T-helper 2 cell treated with Interferon-gamma antibody and Interleukin-4, amounts not matched to agents 5 μg/mL and 100 μg/mL, for 36 hours (primary cell): ENCODE measurements at places on chromosomes 2 and 18.

- H3K36me3 ChIP-seq: no peaks in the 10 kb centered on the region
- no peak overlapping the region for H3K27ac ChIP-seq
- H3K27me3 ChIP-seq: no peaks in the 10 kb centered on the region
- DNase-seq: no peak
- no peaks in the 10 kb centered on the region for H3K4me1 ChIP-seq
- H3K4me3 ChIP-seq: no peak overlapping the region
These were observed 40.4 kb upstream of the TTC32 start for GRCh38 chr2:19942199-19942598.

DNA sequence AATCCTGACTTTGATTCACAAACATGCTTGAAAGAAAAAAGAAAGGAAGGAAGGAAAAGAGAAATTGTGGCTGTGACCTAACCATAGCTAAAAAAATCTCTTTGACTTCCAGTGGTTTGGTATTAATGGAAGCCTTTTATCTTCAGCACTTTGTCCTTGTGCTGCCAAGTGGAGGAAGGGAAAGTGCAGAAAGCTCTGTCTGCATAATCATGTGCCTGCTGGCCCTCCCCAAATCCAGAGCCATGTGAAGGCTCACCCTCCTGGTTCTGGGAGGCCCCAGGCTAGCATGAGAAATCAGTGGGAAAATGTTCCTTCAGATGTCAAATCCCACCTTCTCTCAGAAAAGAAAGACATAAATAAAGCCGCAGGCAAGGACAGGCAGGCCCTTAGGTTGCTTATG lies 48.3 kb upstream of the BMPR2 start:
- no peak for DNase-seq
- H3K36me3 ChIP-seq: peaks cover 1% of the 10 kb centered on the region
- no peak overlapping the region for H3K27ac ChIP-seq
- H3K27me3 ChIP-seq: no peaks in the 10 kb centered on the region
- no peak overlapping the region for H3K4me3 ChIP-seq
- peaks cover 2% of the 10 kb centered on the region for H3K4me1 ChIP-seq

- no peak for DNase-seq
- no peaks in the 10 kb centered on the region for H3K36me3 ChIP-seq
- no peak overlapping the region for H3K4me3 ChIP-seq
- H3K27me3 ChIP-seq: no peaks in the 10 kb centered on the region
These were observed 44.8 kb downstream of the CDH2 start for GRCh38 chr18:28132084-28132483.

DNA sequence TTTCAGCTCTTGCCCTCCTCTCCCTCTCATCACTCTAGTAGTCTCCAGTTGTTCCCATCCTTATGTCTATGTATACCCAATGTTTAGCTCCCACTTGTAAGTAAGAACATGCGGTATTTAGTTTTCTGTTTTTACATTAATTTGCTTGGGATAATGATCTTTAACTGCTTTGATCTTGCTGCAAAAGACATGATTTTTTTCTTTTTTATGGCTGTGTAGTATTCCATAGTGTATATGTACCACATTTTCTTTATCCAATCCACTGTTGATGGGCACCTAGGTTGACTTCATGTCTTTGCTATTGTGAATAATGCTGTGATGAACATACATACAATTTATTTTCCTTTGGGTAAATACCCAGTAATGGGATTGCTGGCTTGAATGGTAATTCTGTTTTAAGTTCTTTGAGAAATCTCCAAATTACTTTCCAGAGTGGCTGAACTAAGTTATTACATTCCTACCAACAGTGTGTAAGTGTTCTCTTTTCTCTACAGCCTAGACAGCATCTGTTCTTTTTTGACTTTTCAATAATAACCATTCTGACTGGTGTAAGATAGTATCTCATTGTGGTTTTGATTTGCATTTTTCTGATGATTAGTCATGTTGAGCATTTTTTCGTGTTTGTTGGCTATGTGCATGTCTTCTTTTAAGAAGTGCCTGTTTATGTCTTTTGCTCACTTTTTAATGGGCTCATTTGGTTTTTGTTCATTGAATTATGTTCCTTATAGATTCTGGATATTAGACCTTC lies 179.6 kb upstream of the SLC39A10 start:
- peak overlapping the region; percentile 67 for H3K27ac ChIP-seq
- H3K4me3 ChIP-seq: peak overlapping the region; percentile 16
- no peaks in the 10 kb centered on the region for H3K27me3 ChIP-seq
- peaks cover 53% of the 10 kb centered on the region for H3K4me1 ChIP-seq
- DNase-seq: no peak

DNA sequence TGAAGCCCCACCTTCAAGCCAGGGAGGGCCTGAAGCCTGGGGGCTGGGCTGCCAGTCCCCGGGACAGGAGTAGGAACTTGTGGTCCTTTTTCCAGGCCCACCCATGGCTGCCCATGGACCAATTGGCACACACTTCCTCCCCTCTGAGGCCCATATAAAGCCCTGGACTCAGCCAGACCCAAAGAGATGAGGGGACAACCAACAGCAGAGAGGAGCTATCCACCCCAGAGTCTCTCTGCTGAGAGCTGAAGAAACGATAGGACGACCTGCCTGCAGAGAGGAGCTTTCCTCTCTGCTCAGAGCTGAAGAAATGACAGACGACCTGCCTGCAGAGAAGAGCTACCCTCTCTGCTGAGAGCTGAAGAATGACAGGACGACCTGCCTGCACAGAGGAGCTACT lies 43.8 kb upstream of the PEX13 start:
- DNase-seq: no peak
- no peak overlapping the region for H3K4me3 ChIP-seq
- H3K4me1 ChIP-seq: peaks cover 18% of the 10 kb centered on the region
- no peaks in the 10 kb centered on the region for H3K27me3 ChIP-seq
- no peaks in the 10 kb centered on the region for H3K36me3 ChIP-seq

- no peak overlapping the region for H3K4me3 ChIP-seq
- H3K27ac ChIP-seq: no peak overlapping the region
- H3K36me3 ChIP-seq: peaks cover 16% of the 10 kb centered on the region
- no peak for DNase-seq
These were observed 135.6 kb downstream of the RBMS1 start for GRCh38 chr2:160358046-160358445.

- DNase-seq: no peak
- no peaks in the 10 kb centered on the region for H3K36me3 ChIP-seq
These were observed 188.4 kb downstream of the CCDC85A start for GRCh38 chr2:56372071-56372656.

- no peak overlapping the region for H3K4me3 ChIP-seq
- no peaks in the 10 kb centered on the region for H3K36me3 ChIP-seq
- H3K27ac ChIP-seq: no peak overlapping the region
- no peaks in the 10 kb centered on the region for H3K4me1 ChIP-seq
- H3K27me3 ChIP-seq: no peaks in the 10 kb centered on the region
These were observed 141.7 kb upstream of the ATP5MC3 start for GRCh38 chr2:175323162-175323561.

- no peak for DNase-seq
- no peaks in the 10 kb centered on the region for H3K36me3 ChIP-seq
- H3K27ac ChIP-seq: no peak overlapping the region
- H3K4me1 ChIP-seq: no peaks in the 10 kb centered on the region
These were observed 144.4 kb upstream of the PIEZO2 start for GRCh38 chr18:11293794-11294193.

GRCh38 chr18:79576686-79577351 lies 102.8 kb upstream of the CTDP1 start:
- no peaks in the 10 kb centered on the region for H3K27me3 ChIP-seq
- peaks cover 6% of the 10 kb centered on the region for H3K4me1 ChIP-seq
- H3K27ac ChIP-seq: no peak overlapping the region
- peaks cover 9% of the 10 kb centered on the region for H3K36me3 ChIP-seq

DNA sequence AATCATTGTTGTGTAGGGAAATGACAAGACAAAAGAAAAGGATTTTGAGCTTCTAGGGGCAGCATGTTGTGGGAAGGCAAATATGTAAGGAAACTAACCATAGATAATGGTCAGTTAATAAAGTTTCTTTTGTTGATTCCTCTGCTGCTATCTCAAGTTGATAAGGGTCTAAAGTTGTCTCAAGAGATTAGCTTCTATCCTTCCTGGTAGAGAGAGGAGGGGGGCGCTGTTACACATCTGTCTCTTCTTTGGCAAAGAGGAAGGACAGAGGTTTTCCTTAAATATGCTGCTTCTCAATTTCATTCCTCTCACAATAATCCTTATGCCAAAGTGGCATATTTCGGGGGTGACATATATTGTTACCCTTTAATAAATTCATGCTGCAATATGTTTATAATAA lies 944.0 kb downstream of the DPP10 start:
- H3K4me3 ChIP-seq: no peak overlapping the region
- no peak overlapping the region for H3K27ac ChIP-seq
- H3K4me1 ChIP-seq: no peaks in the 10 kb centered on the region
- DNase-seq: no peak
- H3K36me3 ChIP-seq: no peaks in the 10 kb centered on the region
- H3K27me3 ChIP-seq: no peaks in the 10 kb centered on the region

- DNase-seq: no peak
- H3K27me3 ChIP-seq: peaks cover 14% of the 10 kb centered on the region
- no peak overlapping the region for H3K4me3 ChIP-seq
- H3K36me3 ChIP-seq: peaks cover 11% of the 10 kb centered on the region
- H3K27ac ChIP-seq: no peak overlapping the region
These were observed 500.9 kb downstream of the RNF144A start for GRCh38 chr2:7417845-7418742.

DNA sequence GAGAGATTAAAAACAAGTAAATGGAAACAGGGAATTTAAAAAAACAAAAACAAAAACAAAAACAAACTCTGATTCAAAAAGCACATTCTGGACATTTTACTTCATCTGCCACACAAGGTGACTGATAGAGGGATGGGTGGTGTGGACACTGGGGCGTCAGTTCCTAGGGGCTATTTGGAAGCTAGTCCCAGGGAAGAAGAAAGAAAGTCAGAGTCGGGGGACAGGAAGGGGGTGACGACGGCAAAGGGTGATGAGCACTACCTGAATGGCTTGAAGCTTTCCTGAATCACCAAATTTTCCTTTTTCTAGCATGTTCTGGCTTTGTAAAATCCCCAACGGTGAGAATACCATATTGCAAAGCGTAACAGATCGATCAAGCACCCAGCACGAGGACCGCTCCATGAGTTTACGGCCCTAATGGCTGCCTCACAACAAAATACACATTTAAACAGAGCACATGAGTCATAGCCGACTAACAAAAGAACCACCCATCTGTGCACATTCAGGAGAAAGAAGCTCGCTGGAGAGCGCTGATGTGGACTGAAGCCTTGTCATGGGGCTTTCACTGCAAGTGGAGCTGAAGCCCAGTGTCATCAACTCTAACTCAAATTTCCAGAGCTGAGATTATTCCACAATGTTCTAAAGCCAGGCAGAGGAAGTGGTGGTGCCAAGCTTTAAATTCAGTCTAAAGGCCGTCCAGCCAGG lies 178.9 kb downstream of the LNPK start:
- H3K36me3 ChIP-seq: no peaks in the 10 kb centered on the region
- no peaks in the 10 kb centered on the region for H3K4me1 ChIP-seq
- no peak for DNase-seq
- no peak overlapping the region for H3K4me3 ChIP-seq
- no peak overlapping the region for H3K27ac ChIP-seq

DNA sequence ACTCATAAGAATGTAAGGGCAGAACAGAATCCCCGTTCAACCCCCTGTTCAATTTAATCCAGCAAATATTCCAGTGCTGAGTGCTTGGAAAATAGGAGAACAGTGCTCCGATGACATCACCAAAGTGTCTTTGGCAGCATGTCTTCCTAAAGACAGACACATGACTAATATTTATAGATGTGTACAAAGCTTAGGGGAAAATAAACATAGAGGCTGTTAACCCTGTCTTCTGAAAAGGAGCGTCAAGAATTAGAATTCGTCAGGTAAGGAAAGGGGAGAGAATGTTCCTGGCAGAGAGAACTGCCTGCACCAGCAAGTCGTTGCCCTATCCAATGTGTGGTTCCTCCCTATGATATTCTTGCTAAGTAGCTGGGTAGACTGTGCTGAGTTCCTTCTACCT lies 72.7 kb downstream of the PLB1 start:
- DNase-seq: no peak
- H3K4me3 ChIP-seq: no peak overlapping the region
- H3K4me1 ChIP-seq: peaks cover 12% of the 10 kb centered on the region
- H3K27me3 ChIP-seq: peaks cover 4% of the 10 kb centered on the region
- peaks cover 4% of the 10 kb centered on the region for H3K36me3 ChIP-seq

DNA sequence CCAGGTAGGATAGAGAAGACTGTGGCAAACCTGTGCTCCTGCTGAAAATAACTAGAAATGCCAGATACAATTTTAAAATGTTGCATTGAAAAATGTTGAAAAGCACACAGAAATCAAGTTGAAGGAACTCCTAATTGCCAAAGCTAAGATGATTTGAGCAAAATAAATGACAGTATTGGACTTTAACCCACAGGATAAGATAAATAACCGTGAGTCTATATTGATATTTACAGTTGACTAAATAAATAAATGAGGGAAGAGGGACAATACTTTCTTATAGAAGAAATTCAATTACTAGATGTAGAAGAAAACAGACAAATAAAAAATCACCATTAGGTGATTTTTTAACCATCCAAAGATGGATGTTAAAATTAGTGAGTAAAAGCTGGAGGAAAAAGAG lies 59.0 kb downstream of the CWC22 start:
- no peak for DNase-seq
- no peaks in the 10 kb centered on the region for H3K4me1 ChIP-seq
- H3K4me3 ChIP-seq: no peak overlapping the region
- H3K36me3 ChIP-seq: peaks cover 50% of the 10 kb centered on the region
- no peak overlapping the region for H3K27ac ChIP-seq
- H3K27me3 ChIP-seq: no peaks in the 10 kb centered on the region

- H3K27ac ChIP-seq: no peak overlapping the region
- no peak for DNase-seq
- H3K27me3 ChIP-seq: peaks cover 37% of the 10 kb centered on the region
- H3K4me3 ChIP-seq: no peak overlapping the region
These were observed 67.8 kb downstream of the DIS3L2 start for GRCh38 chr2:232029346-232029745.

GRCh38 chr2:18940184-18940583 lies 350.8 kb upstream of the NT5C1B start:
- H3K36me3 ChIP-seq: no peaks in the 10 kb centered on the region
- no peak for DNase-seq
- H3K4me1 ChIP-seq: no peaks in the 10 kb centered on the region
- H3K4me3 ChIP-seq: no peak overlapping the region

- no peak overlapping the region for H3K27ac ChIP-seq
- peaks cover 6% of the 10 kb centered on the region for H3K27me3 ChIP-seq
- no peaks in the 10 kb centered on the region for H3K36me3 ChIP-seq
- no peaks in the 10 kb centered on the region for H3K4me1 ChIP-seq
- H3K4me3 ChIP-seq: no peak overlapping the region
- no peak for DNase-seq
These were observed 43.7 kb upstream of the TMEM163 start for GRCh38 chr2:134762508-134762907.

DNA sequence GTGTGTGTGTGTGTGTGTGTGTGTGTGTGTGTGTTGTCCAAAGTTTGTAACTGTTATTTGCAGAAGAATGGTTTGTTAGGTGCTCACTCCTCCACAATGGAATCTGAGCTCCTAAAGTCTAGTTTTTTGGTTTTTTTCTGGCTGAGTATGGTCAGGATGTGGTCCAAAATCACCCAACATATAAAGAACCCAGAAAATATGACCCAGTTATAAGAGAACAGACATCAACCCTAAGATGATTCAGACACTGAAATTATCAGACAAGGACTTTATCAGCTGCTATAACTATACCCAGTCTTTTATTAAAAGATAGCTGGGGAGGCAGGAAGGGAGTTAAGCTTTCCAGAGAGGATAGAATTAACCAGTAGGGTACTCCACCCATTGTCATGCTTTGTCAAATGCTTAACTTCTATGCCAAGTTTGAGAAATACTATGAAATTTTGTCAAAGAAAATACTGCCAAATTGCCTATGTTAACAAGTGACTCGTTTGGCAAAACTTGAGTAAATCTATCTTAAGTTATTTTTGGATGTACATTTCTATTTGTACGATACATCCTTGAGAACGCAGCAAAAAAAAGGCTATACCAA lies 57.5 kb downstream of the TANK start:
- no peak overlapping the region for H3K27ac ChIP-seq
- H3K4me3 ChIP-seq: no peak overlapping the region
- H3K4me1 ChIP-seq: peaks cover 12% of the 10 kb centered on the region
- peaks cover 44% of the 10 kb centered on the region for H3K36me3 ChIP-seq
